ENCODE measurements at places on chromosomes 3 and 15. TPM values are rescaled to one million over a fixed set of nuclear protein-coding genes. Genes with fewer than 3 reads are reported as not detected.
A peak's percentile ranks its signal among the peaks of the same experiment; 100 is the strongest.

DNA sequence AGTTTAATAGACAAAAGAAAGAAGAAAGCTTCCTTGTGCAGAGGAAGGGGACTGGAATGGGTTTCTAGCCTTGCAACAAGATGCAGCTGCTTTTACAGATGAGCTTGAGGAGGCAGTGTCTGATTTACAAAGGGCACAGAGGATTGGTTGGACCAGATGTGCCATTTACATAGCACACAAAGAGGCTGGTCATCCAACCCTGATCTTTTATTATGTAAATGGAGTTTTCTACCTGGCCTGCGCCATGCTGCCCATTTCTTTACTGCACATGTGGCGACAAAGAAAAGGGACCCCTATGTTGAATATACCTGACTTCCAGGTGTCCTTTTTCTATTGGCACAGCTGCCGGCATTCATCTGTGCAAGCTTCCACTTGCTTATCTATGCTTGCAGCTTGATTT is 409.4 kb upstream of the FRG2C start:
- DNase-seq: no peak

The APEH gene
- total RNA-seq: 233 TPM

The SGO1 gene
- total RNA-seq: 0.99 TPM

The CHP1 gene
- total RNA-seq: 130 TPM

DNA sequence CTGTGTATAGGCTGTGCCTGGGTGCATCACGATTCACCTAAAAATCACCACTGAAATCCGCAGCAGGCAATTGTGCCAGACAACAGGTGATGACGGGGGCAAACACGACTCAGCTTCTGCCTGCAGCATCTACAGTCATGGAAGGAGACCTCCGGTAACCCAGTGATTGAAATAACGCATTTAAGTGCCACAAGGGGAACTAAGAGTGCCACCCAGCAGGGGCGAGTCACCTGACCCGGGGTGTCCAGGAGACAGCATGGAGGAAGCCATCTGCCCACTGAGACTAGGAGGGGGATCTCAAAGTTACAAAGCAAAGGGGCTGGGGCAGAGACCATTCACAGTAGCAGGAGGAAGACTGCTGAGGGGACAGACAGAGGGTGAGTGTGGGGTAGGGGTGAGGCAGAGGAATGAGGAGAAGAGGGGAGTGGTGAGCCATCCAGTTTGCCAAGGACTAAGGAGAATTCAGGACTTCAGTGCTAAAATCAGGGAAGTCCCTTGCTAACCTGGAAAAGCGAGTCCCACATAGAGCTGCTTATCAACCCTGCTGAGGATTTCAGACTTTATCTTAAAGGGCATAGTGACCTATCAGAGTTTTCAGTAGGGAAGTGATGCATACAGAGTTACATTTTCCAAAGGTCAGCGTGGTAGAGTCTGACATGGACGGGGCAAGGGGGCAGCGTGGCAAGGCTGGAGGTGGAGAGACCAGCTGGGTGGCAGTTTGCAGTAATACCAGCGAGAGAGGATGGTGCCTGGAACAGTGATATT is 256.7 kb upstream of the HES1 start:
- DNase-seq: no peak

DNA sequence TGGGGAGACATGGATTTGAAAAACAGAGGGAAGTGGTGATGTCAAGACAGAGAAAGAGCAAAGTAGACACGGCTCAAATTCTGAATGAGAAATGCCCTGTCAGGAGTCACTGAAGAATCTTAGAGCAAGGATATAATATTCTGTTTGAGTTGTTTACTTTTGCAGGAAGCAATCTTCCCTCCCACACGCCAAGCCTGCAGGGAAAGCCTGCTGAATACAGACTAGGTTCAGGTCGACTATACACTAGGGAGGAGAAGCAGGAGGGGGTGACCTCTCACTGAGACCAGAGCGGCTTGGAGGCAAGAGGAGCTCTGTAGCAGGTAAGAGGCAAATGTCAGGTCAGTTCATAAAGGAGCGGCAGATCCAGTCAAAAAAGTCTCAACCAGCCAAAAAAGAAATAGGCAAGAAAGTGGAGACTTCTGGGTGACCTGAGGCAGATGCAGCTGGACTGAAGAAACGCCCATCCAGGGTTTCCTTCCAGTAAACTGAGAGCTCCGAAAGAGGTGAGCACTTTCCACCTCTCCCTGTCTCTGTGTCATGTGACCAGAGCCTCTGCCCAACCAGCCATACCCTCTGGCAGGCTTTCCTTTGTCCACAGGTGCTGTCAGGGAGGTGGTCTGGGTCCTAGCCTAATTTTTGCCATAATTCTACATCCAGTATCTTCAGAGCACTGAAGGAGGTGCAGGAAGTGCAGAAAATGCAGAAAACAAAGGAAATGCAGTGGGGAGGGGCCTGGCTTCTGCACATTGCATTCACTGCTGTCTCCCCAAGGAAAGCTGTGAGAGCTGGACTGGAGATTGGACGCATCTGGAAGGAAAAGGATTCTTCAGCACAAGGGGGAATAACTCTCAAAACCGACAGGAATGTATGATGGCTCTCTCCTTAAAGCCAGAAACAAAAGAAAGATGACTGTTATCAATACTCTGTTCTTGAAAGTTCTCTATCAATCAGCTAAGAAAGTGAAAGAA is 37.8 kb upstream of the CTXND1 start:
- DNase-seq: no peak

DNA sequence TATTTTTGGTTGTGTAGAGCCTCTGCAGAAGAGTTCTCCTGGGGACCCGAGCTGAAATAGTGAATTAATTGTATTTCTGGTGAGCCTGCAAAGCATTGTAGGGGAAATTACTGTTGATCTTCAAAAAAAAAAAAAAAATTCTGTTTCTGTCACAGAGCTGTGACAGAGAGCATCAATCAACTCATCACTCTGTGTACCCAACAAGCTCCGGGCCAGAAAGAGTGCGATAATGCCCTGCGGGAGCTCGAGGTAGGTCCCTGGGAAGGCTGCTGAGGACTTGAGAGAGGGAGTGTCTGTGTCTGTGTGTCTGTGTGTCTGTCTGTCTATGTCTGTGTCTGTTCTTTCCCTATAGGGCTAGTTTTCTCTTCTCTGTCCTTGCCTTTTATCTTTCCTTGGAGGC is 294.4 kb upstream of the TPM1 start:
- DNase-seq: no peak

DNA sequence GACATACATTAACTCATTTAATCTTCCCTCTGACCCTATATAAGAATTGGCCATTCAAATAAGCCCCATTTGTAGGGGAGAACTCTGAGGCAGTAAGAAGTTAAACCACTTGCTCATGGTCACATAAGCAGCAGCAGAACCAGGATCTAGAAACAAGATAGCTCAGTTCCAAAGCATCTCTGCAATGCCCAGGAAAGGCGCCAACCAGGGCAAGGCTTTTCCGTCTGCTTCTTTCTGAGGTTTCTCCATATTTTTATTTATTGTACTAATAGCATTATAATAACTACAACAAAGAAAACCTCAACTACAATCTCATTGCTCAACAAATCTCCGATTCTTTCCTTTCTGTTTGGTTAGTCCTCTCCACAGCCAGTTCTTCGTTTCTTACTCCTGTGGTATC is 4.3 kb upstream of the UBE2E2 start:
- DNase-seq: no peak

DNA sequence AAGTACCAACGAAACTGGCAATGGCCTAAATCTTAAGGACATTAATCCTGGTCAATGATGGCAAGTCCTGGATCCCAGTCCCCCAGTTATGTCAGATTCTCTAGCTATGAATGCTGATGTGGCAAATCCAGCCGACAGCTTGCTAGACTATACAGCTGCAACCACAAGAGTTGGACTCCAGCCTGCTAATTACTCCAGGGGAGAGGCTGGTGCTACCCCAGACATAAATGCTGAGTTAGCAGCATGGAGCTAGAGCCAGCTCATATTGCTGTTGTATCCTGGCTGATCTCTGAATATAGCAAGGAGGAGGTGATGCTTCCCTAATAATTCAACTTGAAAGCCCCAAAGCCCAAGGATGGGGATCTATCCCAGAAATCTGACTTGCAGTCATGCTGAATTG is 207.1 kb downstream of the LRRN1 start:
- no peak for DNase-seq

The DUOX1 gene
- 0.35 TPM for total RNA-seq

DNA sequence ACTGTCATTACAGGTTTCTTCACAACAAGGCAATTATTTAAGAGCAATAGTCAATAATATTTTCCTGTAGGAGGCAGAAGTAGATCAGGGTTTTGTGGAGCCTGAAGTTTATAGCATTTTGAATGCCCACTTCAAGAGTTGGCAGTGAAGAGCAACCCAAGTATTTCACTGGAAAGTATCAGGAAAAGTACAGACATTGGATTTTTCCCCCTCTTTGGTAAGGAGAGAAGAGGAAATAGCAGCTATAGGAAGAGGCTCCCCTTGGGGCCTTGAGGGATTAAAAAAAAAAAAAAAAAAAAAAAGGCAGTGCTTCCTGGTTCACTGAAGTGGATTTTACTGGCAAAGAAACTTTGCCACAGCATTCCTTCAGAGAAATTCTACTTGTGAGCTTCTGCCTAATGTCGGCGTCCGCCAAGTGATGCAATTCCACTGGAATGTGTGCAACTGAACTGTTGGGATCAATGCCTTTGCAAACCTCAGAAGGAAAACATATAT is 5.7 kb upstream of the CNTN6 start:
- DNase-seq: peak; percentile 98

The CLDN16 gene
- 30.2 TPM for total RNA-seq

The SCN11A gene
- under 0.01 TPM for total RNA-seq

DNA sequence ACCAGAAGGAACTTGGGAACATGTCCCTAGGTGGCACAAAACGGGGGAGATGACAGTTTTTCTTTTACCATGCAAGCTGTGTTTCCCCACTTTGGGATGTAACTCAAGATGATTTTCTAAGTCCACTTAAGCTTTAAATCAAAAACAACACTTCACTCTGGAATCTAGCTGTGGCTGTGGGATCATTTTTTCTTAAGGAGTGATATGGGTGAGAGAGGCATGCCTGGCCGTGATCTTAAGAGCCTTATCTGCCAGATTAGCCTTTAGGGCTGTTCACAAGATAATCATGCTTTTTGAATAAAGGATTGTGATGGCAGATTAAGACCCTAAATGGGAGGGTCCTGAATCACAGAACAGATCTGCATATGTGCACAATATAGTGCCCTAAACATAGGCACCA is 384.8 kb upstream of the SEMA6D start:
- DNase-seq: no peak

- peak; percentile 66 for DNase-seq
Observed at GRCh38 chr3:25849641-25850385, 59.9 kb downstream of the OXSM start.

GRCh38 chr3:71492974-71493771 is 90.4 kb downstream of the FOXP1 start:
- DNase-seq: no peak

- DNase-seq: no peak
Observed at GRCh38 chr3:106397006-106397405, 528.2 kb upstream of the CBLB start.

The EFCAB12 gene
- not detected for total RNA-seq

DNA sequence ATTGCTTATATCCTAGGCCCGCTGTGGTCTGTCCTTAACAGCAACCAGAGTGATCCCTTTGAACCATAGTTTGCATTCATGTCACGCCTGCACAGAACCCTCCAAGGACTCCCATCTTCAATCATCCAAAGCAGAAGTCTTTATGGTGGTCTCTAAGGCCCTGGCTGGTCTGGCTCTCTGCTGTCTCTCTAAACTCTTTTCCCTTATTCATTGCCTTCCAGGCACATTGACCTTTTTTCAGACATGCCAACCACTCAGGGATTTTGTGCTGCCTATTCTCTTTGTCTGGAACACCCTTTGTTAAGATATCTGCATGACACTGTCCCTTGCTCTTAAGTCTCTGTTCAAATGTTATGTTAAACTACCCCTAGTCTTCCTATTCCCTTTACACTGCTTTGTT is 21.9 kb upstream of the ZBTB47 start:
- peak; percentile 30 for DNase-seq

DNA sequence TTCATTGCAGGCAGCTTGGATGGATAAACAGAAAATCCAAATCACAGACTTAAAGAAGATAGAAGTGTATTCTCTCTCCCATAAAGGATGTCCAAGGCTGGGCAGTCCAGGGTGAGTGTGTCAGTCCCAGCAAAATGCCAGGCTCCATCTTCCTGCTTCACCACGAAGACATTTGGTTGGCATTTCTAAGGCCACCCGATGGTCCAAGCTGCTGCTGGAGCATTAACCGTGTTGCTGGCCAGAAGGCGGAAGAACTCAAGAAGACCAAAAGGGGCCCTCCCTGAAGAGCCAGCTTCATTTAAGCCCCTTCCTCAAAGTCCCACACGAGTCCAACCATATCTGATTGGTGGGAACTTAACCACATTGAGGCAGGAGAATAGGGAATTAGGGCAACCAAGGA is 3.0 kb upstream of the CYP11A1 start:
- no peak for DNase-seq

GRCh38 chr15:45457220-45457619 is 65.3 kb downstream of the SLC30A4 start:
- DNase-seq: no peak

DNA sequence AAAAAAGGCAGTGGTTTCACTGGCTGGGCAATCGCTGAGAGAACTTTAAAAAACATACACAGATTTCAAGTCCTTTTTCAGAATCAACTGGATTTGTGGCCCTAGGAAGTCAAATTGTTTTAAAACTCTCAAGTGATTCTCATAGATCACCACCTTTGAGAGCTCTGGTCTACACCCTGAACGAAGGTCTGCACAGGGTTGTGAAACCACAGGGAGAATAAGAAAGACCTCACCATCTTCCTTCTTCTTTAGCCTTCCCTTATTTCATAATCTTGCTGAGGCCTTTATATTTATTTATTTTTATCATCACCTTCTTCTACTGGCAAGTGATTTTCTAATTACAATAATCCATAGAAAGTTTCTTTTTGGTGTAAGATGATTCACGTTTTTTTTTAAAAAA is 58.1 kb downstream of the FOXP1 start:
- no peak for DNase-seq

The TM4SF18 gene
- total RNA-seq: 21.5 TPM

The PEX11A gene
- total RNA-seq: 11.6 TPM

The SLC7A14 gene
- 0.55 TPM for total RNA-seq

The CRYGS gene
- total RNA-seq: not detected

The ACKR2 gene
- total RNA-seq: 2.9 TPM

DNA sequence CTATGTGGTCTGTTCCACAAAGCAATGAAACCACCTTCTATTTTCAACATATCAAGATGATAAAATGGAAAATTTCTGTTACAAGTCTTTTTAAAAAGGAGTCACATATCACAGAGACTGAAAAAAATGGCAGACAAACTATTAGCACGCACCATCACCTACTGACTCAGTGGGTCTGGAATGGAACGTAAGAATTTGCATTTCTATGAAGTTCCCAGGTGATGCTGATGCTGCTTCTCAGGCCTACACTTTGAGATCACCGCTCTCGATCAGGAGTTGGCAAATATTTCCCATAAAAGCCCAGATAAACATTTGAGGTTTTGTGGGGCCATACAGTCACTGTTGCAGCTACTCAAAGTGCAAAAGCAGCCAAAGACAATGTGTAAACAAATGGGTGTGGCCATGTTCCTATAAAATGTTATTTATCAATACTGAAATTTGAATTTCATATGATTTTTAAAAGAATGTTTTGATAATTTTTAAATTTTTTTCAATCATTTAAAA is 142.9 kb downstream of the ADAM10 start:
- no peak for DNase-seq

- no peak for DNase-seq
Observed at GRCh38 chr3:157500232-157500631, 3.0 kb downstream of the VEPH1 start.

The PLCH1 gene
- total RNA-seq: 2.8 TPM

GRCh38 chr3:13214847-13215472 is 141.7 kb upstream of the IQSEC1 start:
- peak; percentile 57 for DNase-seq

The NEK11 gene
- total RNA-seq: 28.6 TPM

The BCL2A1 gene
- total RNA-seq: not detected

- no peak for DNase-seq
Observed at GRCh38 chr3:153171256-153171655, 9.2 kb downstream of the RAP2B start.

The COL6A5 gene
- under 0.01 TPM for total RNA-seq

Data from renal cortical epithelial cell (primary cell).